ENCODE measurements at places on chromosomes 1 and 21. TPM values are rescaled to one million over a fixed set of nuclear protein-coding genes. Genes with fewer than 3 reads are reported as not detected.

The SPATA45 gene
- not detected for total RNA-seq

The RNU1-3 gene
- total RNA-seq = under 0.01 TPM

The SH3D21 gene
- 3.2 TPM for total RNA-seq

The SLC30A2 gene
- total RNA-seq = not detected

All from tracheal epithelial cell (primary cell).